ENCODE measurements at places on chromosomes 13 and 19.

GRCh38 chr13:30049692-30050091 is 199.3 kb upstream of the UBL3 start:
- no peak for DNase-seq

- DNase-seq: peak; percentile 99
Observed at GRCh38 chr19:8592231-8593009, 15.2 kb upstream of the MYO1F start.

DNA sequence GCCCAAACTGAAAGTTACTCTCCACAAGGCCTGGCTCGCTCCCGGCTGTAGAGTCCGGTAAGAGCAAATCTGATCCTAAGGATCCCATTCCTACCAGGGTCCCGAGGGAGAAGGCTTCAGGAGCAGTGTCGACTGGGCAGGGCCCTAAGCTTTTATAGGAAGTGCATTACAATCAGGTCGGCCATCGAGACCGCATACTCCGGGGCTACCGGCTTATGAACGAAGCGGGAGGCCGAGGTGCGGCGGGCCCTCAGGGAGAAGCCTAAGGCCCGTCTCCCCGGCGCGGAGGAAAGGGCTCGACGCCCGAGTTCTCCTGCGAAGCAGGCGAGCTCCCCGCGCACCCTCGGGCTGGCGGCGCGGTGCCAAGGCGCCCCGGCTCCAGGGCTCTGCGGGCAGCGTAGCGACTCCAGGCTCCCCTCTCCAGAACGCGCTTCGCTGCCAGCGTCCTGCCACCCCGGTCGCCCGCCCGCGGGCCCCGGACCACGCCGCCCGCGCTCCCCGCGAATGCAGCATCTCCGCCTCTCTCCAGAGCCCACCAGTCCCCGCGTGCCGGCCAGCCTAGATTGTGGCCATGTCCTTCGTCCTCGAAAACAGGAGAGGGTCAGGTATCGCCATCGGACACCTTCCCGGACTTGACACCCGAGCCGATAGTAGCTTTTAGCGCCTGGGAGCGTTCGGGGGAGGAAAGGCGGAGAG is 1.4 kb downstream of the EFNB2 start:
- DNase-seq: peak; percentile 66

DNA sequence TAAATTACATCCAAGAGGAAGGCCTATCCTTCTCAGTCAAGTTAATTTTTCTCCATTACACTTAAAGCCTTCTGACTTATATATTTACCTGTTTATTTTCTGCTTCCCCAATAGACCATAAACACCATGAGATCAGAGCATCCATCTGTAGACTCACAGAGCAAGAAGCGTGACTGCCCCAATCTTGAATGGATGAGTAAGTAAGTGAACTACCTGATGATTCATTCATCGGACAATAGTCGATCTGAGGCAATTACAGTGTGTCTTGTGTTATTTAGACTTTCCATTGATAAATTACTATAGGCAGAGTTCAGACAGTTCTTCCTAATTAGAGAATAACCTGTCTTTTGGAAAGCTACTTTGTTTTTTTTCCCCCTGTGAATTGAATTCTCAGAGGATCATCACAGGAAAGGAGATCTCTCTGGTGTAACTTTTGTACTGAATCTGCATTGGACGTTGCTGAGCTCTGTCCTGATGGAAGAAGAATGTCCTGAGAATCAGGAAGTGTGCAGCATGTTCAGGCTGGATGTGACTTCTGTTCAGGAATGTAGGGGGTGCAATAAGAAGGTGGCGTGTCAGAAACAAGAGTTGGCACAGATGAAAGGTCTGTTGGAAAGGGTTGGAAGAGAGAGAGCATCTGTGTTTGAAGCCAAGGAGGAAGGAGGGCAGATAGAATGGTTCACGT is 367.0 kb downstream of the NALCN start:
- DNase-seq: no peak

- DNase-seq: no peak
Observed at GRCh38 chr13:41259875-41260501, 3.4 kb downstream of the MTRF1 start.

GRCh38 chr13:104634016-104634415 is 1567.8 kb upstream of the SLC10A2 start:
- no peak for DNase-seq
